PC-9 (cell line): ENCODE measurements at places on chromosomes 7 and 10. TPM values are rescaled to one million over a fixed set of nuclear protein-coding genes. Genes with fewer than 3 reads are reported as not detected.

GRCh38 chr10:12179606-12180170 lies 16.0 kb downstream of the NUDT5 start:
- DNase-seq: no peak

- no peak for DNase-seq
Observed at GRCh38 chr7:112799448-112800120, 9.4 kb upstream of the TMEM168 start.

DNA sequence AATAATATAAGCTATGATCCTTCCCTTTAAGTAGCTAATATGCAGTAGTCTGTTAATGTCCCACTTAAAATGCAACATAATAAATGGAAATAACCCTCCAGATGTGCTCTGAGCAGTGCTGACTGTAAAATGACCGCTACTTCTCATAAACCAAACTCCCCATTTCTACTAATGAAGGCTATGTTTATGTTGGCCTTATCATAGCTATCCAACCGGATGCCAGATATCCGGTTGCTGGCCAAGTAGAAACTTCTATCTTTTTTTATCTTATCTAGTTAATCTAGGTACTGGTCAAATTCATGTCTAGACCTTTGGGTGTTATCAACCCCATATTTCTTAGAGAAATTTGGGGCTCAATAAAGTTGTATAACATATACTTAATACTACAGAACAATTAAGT lies 56.6 kb downstream of the CHRM2 start:
- DNase-seq: no peak

- no peak for DNase-seq
Observed at GRCh38 chr7:36180121-36180520, 27.1 kb downstream of the EEPD1 start.

- no peak for DNase-seq
Observed at GRCh38 chr7:25280181-25280580, 51.9 kb upstream of the NPVF start.

GIMAP2 gene
- total RNA-seq: 0.55 and 0.81 TPM in 2 replicates

DNA sequence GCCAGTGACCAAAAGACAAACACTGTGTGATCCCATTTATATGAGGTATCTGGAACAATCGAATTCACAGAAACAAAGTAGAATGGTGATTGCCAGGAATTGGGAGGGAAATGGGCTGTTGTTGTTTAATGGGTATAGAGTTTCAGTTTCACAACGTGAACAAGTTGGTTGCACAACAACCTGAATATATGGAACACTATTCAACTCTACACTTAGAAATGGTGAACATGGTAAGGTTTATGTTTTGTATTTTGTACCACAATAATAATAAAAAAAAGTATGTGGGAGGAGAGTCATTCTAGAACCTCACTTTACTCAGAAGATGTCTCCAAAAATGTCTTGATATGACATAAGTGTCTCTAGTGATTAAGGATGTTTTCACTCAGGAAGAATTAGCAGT lies 85.2 kb upstream of the SGCE start:
- DNase-seq: no peak

CHST12 gene
- 25.9 and 41.1 TPM in 2 replicates for total RNA-seq

DNA sequence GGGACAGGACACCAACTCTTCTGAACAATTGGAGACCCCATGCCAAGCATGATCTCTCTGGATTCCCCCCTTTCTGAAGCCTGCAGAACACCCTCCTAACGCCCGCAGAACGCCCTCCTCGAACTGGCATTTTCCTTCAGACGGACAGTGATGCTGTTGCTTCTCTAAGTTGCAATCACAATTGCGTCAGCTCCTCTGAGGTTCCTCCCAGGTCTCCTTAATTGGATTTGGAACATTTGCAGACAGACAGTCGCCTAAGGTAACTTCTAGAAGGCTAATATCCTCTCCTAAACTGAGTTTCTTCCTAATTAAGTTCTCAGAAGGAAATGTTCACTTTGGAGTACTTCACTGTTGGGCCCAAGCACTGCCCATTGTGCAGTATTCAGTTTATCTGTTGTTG lies 20.5 kb upstream of the SERPINE1 start:
- DNase-seq: no peak
